ENCODE measurements at places on chromosomes 7 and 10.

- DNase-seq: no peak
Measured at GRCh38 chr7:93156884-93157283, 8.7 kb upstream of the SAMD9L start.

DNA sequence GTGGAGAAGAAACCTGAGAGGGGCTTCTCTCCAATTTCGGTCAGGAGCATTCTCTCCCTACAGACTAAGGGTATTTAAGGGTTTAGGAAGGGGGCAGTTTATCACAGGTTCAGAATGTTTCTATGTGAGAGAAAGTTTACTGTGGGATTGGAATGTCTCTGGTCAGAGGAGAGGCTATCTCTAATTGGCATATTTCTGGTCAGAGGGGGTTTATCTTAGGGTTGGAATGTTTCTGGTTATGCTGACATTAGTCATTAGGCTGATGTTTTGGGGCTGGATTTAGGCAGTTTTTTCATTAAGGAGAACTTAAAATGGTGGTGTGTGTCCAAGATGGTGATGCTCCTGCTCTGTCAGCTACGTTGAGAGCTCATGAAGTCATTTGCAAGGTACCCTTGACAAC, 758.0 kb downstream of the TYW1 start:
- no peak for DNase-seq

DNA sequence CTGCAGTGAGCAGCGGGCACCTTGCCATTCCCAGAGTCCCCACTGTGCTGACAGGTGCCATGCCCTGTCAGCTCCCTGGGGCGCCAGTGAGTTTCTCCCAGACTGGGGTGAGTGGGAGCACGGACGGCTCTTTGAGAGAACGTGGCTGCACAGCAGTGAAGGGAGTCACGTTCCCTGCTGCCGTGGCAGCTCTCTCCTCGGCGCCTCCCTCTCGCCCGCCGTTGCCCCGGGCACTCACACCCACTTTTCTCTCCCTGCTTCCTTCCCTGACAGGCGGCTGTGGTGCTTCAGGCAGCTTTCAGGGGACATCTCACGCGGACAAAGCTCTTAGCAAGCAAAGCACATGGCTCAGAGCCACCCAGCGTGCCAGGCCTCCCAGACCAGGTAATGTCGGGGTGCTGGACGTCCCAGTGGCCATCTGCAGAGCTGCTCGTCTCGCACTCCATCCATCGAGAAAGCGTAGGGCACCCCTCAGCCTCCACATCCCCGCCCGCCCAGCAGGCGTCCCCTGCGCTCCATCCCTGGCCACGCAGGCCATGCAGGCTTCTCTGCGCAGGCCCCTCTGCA, 27.1 kb upstream of the TTYH3 start:
- DNase-seq: no peak

DNA sequence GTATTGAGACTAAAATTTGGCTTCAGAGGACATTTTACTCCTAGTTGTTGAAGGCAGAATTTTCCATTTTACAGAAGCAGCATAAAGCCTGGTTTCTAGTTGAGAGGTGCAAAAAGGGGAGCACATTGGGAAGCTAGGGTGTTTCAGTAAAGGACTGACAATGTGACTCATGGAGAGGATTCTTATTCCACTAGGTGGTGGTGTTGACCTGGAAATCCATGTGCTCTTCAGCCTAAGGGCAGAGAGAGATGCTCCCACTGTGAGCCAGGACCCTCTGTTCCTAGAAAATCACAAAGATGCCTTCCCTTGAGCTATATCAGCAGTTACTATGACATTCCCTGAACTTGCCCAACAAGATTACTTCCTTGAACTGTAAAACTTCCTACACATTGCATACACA, 687.8 kb downstream of the IPMK start:
- no peak for DNase-seq

DNA sequence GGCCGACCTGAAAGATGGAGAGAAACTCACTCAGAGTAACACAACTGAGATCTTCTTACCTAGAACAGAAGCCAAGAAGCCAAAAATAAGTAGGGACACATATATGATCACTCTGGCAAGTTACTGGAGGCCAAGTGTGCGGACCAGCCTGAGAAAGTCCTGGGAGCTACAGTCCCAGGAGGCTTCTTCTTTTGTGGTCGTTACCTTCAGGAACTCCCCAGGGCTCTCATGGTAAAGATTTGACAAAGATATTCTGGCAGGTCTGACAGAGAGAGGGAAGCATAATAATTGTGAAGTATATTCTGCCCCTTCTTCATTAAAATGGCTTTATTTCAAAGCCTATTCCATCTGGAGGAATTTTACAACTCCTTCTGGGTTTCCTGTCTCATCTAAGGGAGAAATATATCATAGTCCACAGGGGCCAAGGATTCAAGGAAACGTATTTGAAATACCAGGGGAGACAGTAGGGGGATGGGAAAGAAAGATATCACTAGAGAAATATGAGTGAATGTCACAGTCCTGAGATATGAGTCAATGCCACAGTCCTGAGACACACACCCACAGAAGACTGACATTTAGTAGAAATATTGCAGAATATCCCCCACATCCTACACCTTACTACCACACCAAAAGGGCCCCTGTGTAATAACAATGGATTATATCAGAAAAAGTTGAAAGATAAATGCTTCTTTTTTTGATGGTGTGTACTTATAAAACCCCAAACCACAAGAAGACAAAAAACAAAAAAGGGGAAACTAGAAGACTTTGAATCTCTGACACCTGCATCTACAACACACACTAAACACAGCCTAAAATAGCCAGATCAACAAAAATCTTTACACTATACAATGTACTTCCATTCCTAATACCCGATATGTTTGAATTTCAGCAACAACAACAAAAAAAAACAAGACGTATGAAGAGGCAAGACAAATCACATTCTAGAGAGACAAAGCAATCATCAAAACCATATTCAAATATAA, 594.2 kb upstream of the NRG3 start:
- DNase-seq: no peak

DNA sequence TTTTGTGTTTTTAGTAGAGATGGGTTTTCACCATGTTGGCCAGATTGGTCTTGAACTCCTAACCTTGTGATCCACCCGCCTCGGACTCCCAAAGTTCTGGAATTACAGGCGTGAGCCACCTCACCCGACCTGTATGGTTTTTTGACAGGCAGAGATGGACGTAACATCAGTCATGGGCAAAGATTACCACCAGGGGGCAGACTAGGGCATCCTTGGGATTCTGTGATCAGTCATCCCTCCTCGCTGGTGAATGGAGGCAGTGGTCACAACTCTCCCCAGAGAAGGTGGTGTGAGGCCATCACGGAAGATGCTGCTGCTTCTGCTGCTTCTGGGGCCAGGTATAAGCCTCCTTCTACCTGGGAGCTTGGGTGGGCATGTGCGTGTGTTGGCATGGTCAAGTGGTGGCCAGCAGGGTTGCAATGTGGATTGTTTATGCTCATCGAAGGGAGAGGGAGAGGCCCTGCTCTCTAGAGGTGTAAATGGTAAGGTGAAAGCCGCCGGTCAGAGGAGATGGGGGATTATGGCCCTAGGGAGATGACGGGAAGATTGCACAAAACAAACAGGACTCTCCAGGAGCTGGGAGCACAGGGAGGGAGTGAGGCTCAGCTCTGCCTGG, 122.7 kb upstream of the PRSS1 start:
- DNase-seq: peak; percentile 57

- no peak for DNase-seq
Measured at GRCh38 chr7:151736403-151736909, 140.5 kb downstream of the PRKAG2 start.

DNA sequence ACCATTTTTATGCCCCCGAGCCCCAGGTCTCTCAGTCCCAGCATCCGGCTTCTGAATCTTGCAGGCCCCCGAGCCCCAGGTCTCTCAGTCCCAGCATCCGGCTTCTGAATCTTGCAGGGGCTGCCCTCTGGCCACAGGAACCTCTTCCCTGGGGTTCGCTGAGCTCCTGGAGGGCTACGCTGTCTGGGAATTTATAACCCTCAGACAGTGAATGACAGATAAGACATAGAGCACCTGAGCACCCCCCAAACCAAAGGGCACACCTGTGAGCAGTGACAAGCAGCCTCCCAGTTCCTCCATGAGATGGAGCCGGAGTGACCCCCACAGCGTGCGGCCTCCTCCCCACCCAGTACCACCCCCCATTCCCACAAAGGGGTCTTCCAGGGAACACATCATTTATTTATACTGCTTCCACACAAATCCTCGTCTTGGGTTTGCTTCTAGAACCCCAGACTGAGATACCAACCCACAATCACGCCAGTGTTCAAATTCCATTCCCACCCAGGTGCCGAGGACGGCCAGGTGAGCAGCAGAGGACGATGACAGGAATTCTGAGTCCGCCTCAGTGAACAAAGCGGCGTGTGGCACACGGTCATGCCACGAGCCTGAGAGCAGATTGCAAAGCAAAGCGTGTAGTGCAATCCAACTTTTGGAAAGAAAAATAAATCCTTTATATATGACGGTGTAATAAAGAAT, 57.7 kb upstream of the FAM20C start:
- no peak for DNase-seq

DNA sequence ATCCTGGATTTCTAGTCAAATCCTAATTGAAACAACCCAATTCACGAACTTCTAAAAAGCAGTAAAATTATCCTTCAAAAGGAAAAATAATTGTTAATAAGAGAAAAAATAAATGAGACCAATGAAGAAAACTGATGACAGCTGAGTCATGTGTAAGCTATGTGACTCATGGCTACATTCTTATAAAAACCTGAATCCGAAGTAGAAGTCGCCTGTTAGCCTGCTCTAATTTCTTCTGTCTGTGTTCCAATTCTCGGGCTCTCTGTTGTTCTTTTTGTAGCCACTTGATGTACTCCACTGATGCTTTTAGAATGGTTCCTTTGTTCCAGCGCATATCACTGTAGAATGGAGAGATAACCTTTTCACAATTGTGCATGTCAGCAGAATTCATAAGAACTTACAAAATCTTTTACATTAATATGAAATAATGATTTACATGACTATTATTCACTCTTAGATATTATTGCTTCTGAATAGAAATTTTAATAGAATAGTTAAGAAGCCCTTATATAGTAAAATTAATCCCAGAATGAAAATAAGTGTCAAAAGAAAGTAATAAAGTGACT, 88.8 kb downstream of the TFEC start:
- DNase-seq: no peak

GRCh38 chr10:50421026-50421719, 169.9 kb upstream of the ASAH2 start:
- peak; percentile 26 for DNase-seq

DNA sequence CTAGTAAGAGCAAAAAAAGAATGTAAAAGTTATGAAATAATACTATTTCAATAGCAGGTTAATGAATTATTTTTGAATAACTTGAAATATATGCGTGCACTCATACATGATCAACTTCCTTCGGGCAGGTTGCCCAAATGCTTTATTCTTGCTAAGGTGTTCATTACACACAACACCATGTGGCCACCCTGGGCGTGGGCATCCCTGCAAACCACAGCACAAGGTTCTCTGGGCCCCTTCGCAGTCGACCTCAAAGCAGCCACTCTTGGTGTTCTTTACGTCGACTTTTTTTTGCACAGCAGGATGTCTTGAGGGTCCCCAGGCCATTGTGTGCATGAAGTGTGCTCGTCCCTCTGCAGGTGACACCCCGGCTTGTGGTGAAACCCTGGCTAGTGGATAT, 300.7 kb upstream of the PITRM1 start:
- no peak for DNase-seq

- no peak for DNase-seq
Measured at GRCh38 chr10:36118314-36118713, 476.2 kb upstream of the FZD8 start.

GRCh38 chr10:7501157-7501556, 90.3 kb upstream of the SFMBT2 start:
- DNase-seq: no peak

DNA sequence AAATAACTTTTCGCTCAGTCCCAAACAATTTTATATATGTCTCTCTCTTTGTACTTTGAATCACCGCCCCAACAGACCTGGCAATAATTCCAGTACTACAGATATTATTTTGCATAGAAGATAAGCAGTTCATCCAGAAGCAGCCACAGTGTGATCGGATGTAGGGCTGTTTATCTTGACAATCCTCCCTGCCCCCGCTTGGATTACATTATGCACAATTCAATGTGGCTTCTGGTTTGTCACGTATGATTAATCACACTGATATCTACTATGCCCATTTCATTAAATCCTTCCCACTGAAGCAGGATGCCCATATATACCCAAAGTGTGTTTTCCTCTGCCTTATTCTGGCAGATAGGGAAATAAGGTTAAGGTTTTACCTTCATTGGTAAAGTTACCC, 115.2 kb downstream of the PDE1C start:
- DNase-seq: no peak

- DNase-seq: no peak
Measured at GRCh38 chr10:102741726-102742237, 2.0 kb upstream of the WBP1L start.

DNA sequence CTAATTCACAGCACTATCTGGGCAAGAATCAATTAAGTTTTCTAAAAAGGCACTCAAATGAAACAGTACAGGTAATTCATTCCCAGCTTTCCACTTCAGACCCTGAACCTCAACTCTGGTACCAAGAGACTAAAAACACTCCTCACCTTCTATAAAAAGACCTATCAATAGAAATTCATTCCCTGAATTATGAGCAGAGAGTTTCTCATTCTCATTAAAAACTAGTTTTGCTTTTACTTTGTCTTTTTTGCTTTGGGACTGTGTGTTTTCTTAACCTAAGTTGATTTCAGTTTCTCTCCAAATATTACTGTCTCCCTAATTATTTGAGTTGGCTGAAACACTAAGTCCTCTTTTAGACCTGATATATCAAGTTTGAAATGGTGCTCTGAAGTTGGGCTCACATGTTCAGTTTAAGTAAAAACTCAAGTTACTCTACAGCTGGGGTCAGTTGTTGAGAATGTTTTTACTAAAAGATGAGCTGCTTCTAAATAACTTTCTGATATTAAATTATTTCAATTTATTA, 189.5 kb downstream of the JAZF1 start:
- no peak for DNase-seq

- peak; percentile 38 for DNase-seq
Measured at GRCh38 chr10:70603449-70603801, 884 bp upstream of the PRF1 start.

GRCh38 chr10:97928897-97929296, 79.3 kb downstream of the GOLGA7B start:
- no peak for DNase-seq

DNA sequence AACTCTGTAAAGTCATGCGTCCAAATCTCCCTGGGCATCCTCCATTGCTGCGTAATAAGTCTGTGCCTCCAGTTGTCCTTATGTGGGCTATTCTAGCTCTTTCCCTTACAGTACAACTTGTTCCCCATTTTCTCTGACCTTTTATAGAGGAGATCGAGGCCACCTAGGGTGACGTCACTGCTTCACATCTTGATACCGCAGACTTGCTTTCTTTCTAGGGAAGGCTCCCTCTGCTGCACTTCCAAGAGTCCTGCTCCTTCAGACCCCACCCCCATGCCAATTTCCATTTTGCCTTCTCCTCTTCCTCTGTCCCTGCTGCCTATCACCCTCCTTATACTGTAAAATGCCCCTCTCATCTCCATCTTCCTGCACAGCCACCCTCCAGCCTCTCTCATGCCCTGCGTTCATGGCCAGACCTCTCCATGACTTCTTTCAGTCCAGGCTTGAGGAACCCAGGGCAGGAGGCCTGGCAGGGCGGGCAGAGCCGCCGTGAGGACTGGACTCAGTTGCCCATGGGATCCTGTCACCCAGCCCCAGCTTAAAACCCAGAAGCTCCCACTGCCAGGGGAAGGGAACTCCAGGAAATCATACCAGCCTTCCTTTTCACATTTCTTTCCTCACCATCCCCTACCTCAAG, 57.5 kb downstream of the CAMK1D start:
- DNase-seq: no peak

GRCh38 chr10:25046641-25047040, 30.2 kb downstream of the THNSL1 start:
- DNase-seq: no peak

Measured in activated naive CD8-positive, alpha-beta T cell treated with anti-CD3 and anti-CD28 coated beads for 36 hours (primary cell).